Aorta (tissue), 5 donors: ENCODE measurements at places on chromosomes 12 and 14. TPM values are rescaled to one million over a fixed set of nuclear protein-coding genes. Genes with fewer than 3 reads are reported as not detected.

The DPF3 gene
- 0.15 TPM for polyA plus RNA-seq

The SLC38A4 gene
- 0.03 TPM for polyA plus RNA-seq

The SMCO2 gene
- 0.72 TPM for polyA plus RNA-seq

The CLEC4A gene
- 8.4 TPM for polyA plus RNA-seq

The AQP2 gene
- not detected for polyA plus RNA-seq

The ADGRD1 gene
- polyA plus RNA-seq, result 2.1 TPM

The ENDOU gene
- polyA plus RNA-seq, result 0.74 TPM
